ENCODE measurements at places on chromosomes 11 and 22.

DNA sequence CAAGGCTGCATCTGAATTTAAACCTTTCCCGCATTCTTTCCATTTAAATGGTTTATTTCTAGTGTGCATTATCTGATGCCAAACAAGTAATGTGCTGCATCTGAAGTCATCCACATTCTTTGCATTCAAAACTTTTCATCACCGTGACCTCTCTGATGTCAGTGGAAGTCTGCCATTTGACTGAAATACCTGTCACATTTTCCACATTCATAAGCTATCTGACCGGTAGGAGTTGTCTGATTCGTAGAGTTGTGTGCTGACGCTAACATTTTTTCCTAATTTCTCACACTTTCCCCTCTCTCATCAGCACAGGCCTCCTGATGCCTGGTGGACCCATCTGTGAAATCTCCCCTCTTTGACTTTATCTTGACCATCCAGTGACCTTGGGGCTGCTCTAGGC lies 79.9 kb upstream of the BARX2 start:
- DNase-seq, result no peak

DNA sequence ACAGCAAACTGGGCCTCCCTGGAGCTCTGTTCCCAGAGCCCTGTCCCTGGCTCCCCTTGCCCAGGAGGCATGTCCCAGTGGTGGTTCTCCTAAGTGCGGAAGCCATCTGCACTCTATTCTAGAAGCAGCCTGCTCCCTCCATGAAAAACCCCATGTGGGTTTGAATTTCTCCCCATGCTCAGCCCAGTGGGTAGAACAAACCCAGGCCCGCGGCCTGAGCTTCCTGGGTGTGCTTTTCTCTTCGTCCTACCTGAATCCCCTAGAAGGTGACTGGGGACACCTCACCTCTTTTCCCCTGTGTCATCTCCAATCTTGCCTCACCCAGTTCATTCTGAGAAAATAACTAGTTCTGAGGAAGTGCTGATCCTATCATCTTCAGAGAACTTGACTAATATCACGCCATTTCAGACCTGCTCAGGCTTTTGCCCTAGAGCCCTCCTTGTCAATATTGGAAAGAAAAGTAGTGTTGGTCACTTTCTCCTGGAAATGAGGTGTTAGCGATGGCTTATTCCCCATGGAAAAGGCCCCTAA lies 15.9 kb downstream of the IL10RA start:
- no peak for DNase-seq

DNA sequence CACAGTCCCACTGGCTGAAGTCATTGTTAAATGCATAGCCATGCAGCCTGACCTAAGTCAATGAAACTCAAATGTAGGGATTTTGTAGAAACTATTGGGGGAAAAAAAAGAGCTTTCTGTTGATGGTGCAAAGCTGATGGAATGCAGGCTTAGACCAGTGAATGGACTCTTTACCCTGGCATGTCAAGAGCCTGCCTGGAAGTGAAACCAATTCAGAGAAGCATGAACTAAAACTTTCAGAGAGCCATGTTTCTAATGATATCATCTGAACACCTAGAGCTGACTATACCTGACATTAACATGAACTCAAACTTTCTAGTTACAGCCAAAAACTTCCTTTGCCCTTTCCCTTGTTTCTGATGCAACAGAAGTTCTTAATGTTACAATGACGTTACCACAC lies 89.0 kb downstream of the APIP start:
- DNase-seq, result no peak

DNA sequence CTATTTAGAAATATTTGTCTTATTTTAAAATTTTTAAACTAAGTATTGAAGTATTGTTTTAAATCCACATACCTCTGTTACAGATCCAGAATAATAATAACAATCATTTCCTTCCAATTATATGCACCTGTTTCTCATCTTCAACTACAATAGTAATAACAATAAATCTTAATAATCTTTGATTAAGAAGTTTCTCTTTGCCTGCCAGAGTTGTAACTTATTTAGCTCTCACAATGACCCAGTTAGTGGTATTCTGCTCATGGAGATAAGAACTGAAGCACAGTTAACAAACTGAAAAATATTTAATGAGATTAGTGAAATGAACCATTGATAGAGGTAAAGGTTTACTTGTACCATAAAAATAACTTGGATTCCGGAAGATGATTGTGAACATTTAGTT lies 796.3 kb downstream of the LUZP2 start:
- DNase-seq, result no peak

- no peak for DNase-seq
These were observed 42.5 kb downstream of the GALNT18 start for GRCh38 chr11:11579012-11579988.

DNA sequence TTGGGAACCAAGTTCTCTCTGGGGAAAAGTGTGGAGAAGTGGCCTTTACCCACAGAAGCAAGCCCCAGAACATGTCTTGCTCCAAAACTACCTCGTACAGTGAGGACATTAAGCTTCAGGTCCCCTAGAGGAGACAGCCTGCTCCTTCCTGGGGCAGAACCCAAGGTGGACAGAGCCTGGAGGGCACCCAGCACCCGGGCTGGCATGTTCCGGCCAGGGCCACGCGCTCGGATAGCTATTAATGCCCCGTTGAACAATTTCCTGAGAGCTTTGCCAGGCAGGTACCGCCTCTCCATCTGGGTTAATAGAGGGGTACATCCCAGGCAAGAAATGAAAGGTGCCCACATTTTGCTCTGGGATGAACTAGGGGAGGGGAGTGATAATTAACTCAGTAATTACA lies 169.0 kb upstream of the GRK3 start:
- no peak for DNase-seq

- DNase-seq, result no peak
These were observed 23.5 kb upstream of the OSBPL5 start for GRCh38 chr11:3188496-3189195.

- DNase-seq, result no peak
These were observed 799 bp upstream of the CDC42BPG start for GRCh38 chr11:64845129-64845775.

DNA sequence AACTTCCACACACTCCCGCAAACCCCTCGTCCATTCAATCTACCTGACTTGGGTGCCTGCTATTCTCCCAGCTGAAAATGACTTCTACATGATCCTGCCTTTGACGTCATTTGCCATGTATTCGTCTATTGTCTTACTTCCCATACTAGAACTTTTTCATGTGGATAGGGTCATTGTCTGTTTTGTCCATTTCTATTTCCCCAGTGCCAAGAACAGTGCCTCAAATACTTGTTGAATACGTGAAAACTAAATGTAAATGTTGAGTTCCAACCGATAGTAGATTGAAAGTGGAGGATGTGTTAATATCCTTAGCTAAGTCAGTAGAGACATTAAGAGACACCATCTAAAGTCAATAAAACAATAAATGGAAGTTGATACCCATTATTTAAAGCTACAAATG lies 935 bp downstream of the TRIM68 start:
- DNase-seq, result no peak

GRCh38 chr11:93166862-93167261 lies 30.9 kb downstream of the SLC36A4 start:
- no peak for DNase-seq

GRCh38 chr22:20178075-20178914 lies 27.4 kb upstream of the CCDC188 start:
- DNase-seq, result no peak

DNA sequence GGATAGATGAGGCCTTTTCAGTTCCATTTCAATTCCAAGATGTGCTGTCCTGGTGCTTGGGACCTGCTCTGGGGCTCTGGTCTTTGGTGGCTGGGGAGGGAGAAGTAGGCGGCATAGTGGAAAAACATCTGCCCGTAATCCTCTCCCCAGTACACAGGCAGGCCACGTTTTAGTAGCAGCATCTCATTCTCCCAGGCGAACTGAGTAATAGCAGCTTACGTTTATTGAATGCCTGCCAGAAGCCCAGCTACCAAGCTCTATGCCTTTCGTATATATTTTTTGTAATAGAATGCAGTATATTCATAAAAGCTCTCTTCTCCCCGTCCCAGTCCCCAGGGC lies 11.4 kb downstream of the ACO2 start:
- peak; percentile 47 for DNase-seq

- DNase-seq, result peak; percentile 55
These were observed 108.2 kb upstream of the CD44 start for GRCh38 chr11:35030716-35031213.

GRCh38 chr11:122235615-122236014 lies 119.6 kb upstream of the BLID start:
- no peak for DNase-seq

- no peak for DNase-seq
These were observed 2.5 kb upstream of the FXYD6 start for GRCh38 chr11:117878939-117879475.

- DNase-seq, result no peak
These were observed 17.6 kb downstream of the BLID start for GRCh38 chr11:122098261-122098980.

GRCh38 chr11:70623906-70624597 lies 225.7 kb downstream of the CTTN start:
- no peak for DNase-seq

DNA sequence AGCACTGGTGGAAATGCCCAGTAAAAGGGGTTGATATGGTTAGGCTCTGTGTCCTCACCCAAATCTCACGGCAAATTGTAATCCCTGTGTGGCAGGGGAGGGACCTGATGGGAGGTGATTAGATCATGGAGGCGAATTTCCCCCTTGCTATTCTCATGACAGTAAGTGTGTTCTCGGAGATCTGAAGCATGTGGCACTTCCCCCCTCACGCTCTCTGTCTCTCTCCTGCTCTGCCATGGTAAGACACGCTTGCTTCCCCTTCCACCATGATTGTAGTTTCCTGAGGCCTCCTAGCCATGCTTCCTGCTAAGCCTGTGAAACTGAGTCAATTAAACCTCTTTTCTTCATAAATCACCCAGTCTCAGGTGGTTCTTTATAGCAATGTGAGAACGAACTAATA lies 37.4 kb downstream of the PACSIN2 start:
- DNase-seq, result no peak

- no peak for DNase-seq
These were observed 2.4 kb upstream of the MMP13 start for GRCh38 chr11:102957953-102958352.

GRCh38 chr11:33507967-33508366 lies 192.7 kb downstream of the C11orf91 start:
- DNase-seq, result no peak

DNA sequence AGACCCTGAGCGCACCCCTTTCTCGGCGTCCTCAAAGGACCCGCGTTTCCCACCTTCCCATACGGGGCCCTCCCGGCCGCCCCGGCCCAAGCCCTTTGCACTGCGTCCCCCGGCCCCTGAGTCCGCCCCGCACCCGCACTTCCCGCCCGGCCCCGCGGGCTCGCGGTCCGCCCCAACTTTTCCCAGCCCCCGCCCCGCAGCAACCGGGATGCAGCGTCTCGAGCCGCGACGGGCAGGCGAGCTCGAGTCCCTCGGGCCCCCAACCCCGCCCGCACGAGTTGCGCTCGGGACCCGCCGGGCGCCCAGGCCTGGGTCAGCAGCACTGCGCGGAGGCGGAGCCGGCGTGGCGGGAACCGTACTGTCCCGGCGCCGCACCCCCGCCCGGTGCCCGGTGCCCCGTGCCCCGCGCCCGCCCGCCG lies 371 bp downstream of the SMCO4 start:
- peak; percentile 56 for DNase-seq

DNA sequence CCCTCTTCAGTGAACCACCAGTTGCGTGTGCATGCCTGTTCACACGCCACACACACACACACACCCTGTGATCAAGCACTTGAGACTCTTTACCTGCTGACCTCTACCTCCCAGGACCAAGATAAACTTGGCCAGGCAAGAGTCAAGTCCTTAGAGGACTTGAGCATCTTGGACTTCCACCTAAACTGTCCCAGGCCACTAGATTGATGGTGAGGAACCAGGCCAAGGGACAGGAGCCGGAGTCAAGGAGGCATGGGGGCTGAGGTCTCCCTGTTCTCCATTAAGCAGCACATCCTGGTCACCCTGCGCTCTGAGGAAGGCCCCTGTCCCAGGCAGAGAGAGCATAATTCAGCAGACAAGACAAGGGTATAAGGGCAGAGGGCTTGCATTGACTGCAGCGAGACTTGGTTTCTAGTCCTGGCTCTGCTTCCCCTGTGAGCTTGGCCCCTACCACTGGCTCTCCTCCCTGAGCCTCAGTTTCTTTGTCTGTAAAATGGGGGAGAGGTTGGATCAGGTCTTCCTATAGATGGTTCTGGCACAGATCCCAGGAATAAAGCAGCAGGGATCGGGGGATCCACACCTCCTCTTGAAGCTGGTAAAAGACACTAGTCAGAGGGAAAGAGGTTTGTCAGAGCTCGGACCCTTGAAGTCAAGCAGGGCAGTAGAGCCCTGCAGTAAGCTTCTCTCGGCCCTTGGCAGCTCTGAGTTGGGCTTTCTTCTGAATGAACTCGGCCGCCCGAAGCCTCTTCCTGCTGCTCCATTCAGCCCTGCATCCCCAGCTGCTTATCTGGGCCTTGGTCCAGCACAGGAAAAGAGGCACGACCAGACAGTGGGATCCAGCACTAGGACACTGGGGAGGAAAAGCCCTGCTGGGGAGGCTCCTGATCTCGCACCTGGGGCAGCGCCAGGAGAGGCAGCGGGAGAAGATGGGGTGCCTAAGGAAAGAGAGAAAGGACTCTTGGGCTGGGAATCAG lies 2.0 kb downstream of the CREB3L1 start:
- peak; percentile 85 for DNase-seq

GRCh38 chr11:5226732-5227310 lies at the start of gene HBB:
Gene HBB (minus strand): TSS chr11:5227071. CDS start chr11:5227021, 50 bp downstream.
- DNase-seq, result no peak

- no peak for DNase-seq
These were observed 994.0 kb upstream of the FAT3 start for GRCh38 chr11:91230647-91231046.

GRCh38 chr22:49783926-49784629 lies 43.6 kb downstream of the BRD1 start:
- DNase-seq, result peak; percentile 15

GRCh38 chr11:32438866-32439489 lies 3.6 kb upstream of the WT1 start:
- no peak for DNase-seq

GRCh38 chr11:1947592-1948237 lies 583 bp downstream of the MRPL23 start:
- DNase-seq, result no peak

- no peak for DNase-seq
These were observed 21.4 kb downstream of the TMPRSS6 start for GRCh38 chr22:37088108-37088605.

GRCh38 chr11:3747704-3748103 lies 49.6 kb downstream of the NUP98 start:
- DNase-seq, result no peak

- DNase-seq, result peak; percentile 74
These were observed at the start of gene CDC42EP1 for GRCh38 chr22:37559901-37560607. Gene CDC42EP1 (plus strand): TSS chr22:37560480. CDS start chr22:37566350, 5,870 bp downstream.

GRCh38 chr22:35850831-35851230 lies 133.2 kb downstream of the APOL5 start:
- DNase-seq, result no peak
